ENCODE measurements at places on chromosomes 12 and 14. TPM values are rescaled to one million over a fixed set of nuclear protein-coding genes. Genes with fewer than 3 reads are reported as not detected.
A peak's percentile ranks its signal among the peaks of the same experiment; 100 is the strongest.

GRCh38 chr12:52836491-52837412 is 2.6 kb upstream of the KRT79 start:
- no peak for DNase-seq

DNA sequence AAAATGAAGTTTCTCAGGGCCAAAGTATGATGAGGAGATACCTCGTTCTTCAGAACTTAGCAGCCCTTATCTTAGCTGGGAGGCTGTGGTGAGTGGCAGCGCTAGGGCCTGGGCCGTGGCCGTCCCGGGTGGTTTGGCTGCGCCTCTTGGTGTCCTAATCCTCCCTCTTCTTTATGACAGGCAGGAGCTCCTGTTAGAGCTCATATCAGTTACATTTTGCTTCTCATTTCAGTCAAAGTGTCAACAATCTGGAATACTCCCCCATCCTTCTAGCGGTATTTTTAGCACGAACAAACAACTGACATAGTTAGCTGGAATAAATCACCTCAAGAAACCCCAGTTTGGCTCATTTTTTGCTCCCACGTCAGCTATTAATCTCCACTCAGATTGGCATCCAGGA is 188.8 kb downstream of the TTC7B start:
- DNase-seq, result no peak

- no peak for DNase-seq
These were observed 344.2 kb upstream of the RGS6 start for GRCh38 chr14:71588028-71588427.

DNA sequence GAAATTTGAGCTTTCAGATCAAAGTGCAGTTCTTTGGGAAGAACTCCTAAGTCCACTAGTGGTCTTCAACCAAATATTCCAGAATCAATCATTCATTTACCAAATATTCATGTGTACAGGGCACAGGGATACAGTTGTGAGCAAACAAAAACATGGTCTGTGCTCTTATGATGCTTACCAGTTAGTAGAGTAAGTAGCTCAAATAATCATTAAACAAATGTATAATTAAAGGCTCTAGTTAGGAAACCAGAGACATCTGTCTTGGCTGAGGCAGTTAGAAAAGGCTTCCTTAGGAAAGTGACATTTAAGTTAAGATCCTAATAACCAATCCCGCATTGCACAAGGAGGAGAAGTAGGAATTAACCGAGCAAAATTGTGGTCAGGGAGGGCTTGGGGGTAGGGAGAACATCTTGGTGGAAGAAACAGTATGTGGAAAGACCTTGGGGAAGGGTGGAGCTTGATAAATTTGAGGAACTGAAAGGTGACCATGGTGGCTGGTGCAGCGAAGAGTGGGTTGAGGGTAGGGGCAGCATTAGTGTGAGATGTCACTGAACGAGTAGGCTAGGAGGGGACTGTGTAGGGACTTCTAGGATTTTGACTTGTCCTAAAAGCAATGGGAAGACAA is 40.0 kb downstream of the PEBP1 start:
- no peak for DNase-seq

DNA sequence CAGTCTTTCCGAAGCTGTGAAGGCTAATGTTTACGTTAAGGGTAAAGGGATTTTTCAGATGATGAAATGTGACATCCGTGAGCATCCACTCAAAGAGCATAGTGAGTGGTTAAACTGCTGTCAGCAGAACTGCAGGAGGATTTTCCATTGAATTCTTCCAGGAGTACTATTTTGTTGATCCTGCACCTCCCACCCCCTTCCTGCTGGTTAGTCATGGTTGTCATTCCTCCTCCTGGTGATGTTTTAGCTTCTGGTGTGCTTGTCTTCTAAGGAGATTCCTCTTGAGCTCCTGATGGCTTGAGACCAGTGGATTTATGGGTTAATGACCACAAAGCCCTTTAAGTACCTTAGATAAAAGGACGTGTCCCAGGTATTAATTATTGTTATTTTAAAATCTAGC is 2.4 kb upstream of the GPRC5D start:
- DNase-seq, result no peak

GRCh38 chr14:104355101-104356019 is 217.0 kb downstream of the KIF26A start:
- no peak for DNase-seq

DNA sequence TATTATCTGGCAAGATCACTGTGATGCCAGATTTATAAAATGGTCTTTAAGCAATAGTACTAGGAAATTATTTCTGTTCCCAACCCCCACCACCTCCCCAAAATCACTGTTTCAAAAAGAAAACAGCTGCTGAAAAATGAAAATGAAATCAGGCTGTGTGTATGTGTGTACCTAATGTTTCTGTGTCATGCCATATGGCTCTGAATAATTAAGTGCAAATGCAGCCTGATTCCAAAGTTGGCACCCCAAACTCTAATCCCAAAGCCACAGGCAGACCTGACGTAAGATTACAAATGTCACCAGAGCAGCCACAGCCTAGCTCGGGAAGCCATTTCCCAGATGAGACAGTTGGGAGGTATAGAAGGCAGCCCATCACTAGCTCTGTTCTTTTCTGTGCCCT is 175.5 kb downstream of the MED13L start:
- no peak for DNase-seq

DNA sequence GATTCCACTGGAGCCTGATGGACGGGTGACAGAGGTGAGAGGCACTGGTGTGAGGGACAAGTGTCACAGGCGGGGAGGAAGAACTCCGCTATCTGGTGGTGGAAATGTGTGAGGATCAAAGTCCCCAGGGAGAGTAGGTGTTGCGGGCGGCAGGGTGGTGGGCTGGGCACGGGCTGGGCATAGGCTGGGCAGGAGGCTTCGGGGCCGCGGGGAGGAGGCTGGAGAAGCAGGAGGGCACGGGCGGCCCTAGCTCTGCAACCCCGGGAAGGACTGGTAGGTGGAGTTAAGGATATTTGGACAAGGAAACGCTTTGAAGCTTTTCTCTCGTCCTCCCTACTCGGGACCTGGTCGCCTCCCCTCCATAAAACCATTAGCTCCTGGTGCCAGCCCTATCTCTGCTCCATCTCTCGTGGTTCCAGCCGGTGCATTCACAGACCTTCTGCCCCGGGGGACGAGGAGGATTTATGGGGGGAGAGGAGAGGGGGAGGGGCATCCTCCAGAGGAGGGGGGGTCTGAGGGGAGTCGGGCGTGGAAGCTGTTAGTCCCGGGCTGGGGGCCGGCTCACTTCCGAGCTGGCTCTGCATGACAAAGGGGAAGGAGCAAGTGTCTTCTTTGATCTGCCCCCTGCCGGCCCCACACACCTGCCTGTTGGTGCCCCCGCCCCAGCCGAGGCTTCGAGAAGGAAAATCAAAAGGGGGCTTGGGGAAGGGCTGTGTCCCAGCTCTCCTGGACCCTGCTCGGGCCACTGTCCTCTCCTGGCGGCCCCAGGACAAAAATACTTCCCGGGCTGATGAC is 504 bp downstream of the WNT5B start:
- DNase-seq, result no peak

The TTLL5 gene
- total RNA-seq, result 28.4 TPM

The TAS2R13 gene
- total RNA-seq, result 0.11 TPM

The MUCL1 gene
- not detected for total RNA-seq

- peak; percentile 96 for DNase-seq
These were observed at the start of gene LRIG3 for GRCh38 chr12:58920102-58920960. TSS of gene LRIG3 (minus strand) at chr12:58920504. CDS start at chr12:58920235, 269 bp downstream.

DNA sequence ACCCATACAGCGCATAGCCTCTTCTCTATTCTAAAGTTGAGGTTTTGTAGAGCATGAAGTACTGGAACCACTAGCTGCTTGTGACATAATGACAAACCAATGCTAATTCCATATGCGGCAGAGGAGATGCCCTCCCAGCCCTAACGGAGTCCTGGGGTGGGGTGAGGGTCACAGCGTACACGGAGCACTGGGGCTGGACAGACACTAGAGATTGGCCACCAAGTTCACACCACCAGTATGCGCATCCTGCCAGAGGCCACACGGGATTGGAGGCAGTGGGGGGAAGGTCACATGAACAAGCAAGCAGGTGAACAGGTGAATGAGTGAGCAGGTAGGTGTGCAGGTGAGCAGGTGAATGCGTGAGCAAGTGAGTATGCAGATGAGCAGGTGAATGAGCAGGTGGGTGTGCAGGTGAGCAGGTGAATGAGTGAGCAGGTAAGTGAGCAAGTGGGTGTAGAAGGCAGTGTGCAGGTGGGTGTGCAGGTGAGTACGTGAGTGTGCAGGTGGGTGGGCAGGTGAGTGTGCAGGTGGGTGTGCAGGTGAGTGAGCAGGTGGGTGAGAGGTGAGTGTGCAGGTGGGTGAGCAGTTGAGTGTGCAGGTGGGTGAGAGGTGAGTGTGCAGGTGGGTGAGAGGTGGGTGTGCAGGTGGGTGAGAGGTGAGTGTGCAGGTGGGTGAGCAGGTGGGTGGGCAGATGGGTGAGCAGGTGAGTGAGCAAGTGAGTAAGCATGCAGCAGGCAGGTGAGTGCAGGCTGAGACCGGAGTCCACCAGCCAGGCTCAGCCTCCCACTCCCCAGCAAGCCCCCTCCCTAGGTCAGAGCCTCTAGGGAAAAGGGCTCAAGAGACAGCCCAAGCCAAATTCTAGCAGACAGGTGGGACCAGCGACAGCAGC is 52.7 kb downstream of the CCDC85C start:
- DNase-seq, result no peak

DNA sequence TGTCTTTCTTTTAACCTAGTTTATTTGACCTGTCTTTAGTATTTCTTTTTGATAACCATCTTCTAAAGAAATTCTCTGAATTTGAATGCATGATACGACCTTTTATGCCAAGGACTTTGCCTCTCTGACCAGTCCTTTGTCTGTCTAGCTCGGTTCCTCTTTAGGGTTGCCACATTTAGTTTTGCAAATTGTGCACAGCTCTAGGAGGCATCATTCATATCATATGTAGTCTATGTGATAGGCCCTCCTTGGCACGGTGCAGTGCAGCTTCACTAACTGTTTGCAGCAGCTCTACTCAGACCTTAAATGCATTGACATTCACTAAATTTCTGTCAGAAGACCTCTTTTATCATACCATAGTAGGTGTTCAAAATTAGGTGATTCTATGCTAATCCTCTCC is 75.6 kb downstream of the USP15 start:
- DNase-seq, result no peak

DNA sequence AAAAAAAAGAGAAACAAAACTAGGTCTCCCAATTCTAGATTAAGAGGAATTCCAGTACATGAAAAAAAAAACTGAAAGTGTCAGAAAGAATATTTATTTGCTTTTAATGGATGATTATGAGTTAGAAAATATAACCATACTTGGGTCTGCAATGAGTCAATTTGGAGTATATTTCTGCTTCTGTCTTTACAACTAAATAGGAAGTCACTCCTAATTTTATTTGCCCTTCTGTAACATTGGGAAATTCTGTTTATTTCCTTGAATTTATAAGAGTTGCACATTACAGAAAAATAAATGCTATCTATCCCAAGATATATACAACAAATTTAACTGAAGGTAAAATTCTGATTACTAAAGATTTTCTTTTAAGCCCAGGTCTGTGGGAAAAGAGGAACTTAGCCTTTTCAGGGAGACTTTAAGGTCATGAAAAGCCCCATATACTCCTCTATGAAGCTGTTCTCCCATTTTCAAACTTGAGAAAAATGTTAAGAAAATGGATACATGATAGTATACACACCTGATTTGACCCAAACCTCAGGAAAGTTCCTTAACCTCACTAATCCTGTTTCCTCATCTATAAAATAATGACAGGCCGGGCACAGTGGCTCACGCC is 7.2 kb downstream of the SINHCAF start:
- no peak for DNase-seq

DNA sequence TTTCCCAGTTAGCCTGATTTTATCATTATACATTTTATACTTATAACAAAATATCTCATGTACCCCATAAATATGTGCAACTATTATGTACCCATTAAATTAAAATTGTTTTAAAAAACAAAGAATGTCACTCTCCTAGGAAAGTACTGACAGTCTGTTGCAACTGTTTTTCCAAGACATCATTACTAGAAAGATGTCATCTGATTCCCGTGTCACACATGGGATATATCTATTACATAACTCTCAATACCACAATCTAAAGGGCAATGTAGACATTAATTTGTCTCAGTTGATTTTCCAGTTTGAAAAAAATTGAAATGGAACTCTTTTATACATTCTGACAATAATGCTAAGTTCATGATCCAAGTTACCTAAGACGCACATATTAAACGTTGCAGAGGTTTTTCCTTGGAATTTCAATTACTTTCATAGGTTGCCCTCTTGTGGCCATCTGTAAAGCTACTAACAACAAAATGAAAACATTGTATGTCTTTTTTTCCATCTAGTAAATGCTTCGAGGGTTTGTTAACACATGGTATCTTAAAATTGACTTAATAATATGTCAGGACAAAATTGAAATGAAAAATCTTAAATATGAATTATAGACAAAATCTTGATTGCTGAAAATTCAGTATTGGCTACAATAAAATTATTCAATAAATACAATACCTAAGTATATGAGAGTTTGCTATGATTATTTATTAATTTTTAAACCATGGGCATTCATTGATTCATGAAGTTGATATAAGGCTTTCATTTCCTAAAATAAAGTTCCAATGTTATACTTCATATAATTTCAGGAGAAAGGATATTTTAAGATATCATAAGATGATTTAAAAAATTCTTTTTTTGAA is 131.6 kb downstream of the PPFIA2 start:
- peak; percentile 70 for DNase-seq

The TRHDE gene
- not detected for total RNA-seq

- DNase-seq, result no peak
These were observed 45.6 kb downstream of the LTBP2 start for GRCh38 chr14:74566174-74567141.

The LUM gene
- total RNA-seq, result 2.5 TPM

GRCh38 chr14:55547650-55548315 is 32.2 kb upstream of the KTN1 start:
- no peak for DNase-seq

DNA sequence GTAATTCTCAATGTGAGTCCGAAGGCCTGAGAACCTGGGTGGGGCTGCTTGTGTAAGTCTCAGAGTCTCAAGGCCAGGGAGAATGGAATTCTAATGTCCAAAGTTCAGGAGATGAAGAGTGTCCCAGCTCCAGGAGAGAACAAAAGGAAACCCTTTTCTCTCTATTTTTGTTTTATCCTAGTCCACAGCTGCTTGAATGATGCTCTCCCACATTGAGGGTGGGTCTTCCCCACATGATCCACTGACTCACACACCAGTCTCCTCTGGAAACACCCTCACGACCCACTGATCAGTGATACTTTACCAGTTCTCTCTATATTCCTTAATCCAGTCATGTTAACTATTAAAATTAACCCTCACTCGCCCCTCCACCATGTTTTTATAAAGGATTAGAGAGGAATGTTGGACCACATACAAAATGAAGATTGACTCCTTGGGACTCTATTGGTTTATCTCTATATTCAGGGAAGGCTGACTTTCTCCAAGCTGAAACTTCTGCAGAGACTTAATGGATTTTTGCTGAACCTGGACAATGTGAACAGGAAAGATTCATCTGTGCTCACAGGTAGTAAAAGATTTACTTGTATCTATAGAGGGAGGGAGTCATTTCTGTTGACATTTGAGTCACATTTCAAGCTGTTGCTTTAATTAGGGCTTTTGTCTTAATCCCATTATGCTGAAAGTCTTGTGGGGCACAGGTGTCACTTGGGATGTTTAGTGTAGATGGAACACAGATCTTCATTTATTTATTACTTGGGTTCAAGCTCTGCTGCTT is 1061.0 kb upstream of the TMEM132C start:
- DNase-seq, result no peak

The NID2 gene
- total RNA-seq, result 275 TPM

GRCh38 chr12:113874999-113875561 is 91.0 kb downstream of the RBM19 start:
- peak; percentile 81 for DNase-seq

Measured in cardiac muscle cell (in vitro differentiated cells and primary cell).